ENCODE measurements at places on chromosomes 3 and 15.

DNA sequence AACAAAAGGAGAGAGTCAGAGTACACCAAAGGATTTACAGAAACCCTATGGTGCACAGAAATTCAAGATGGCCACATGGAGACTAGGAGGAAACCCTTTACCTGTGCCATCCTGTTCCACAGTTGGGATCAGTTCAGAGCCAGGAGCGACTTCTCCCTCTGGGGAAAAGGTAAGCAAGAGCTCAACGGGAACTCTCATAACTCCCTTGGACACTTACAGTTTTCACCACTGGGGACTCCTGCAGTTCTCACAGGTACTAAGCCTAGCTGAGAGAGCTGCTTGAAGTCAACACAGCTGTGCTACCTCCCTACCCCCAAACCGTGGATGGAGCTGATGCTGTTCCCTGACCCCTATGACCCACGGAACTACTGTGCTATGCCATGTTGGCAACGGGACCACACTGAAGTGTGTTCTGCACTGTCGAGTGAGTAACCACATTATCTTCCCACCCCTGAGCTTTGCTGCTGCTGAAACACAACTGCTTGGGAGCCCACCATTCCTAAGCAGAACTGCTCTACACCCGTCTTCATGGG is 606.8 kb downstream of the GBE1 start:
- no peak for DNase-seq

- DNase-seq, result no peak
These were observed 25.0 kb downstream of the RNU5B-1 start for GRCh38 chr15:65329288-65329983.

GRCh38 chr3:49030321-49030720 is 1.1 kb upstream of the IMPDH2 start:
- DNase-seq, result no peak

- peak; percentile 88 for DNase-seq
These were observed 2.3 kb upstream of the ANKRD63 start for GRCh38 chr15:40285151-40285550.

DNA sequence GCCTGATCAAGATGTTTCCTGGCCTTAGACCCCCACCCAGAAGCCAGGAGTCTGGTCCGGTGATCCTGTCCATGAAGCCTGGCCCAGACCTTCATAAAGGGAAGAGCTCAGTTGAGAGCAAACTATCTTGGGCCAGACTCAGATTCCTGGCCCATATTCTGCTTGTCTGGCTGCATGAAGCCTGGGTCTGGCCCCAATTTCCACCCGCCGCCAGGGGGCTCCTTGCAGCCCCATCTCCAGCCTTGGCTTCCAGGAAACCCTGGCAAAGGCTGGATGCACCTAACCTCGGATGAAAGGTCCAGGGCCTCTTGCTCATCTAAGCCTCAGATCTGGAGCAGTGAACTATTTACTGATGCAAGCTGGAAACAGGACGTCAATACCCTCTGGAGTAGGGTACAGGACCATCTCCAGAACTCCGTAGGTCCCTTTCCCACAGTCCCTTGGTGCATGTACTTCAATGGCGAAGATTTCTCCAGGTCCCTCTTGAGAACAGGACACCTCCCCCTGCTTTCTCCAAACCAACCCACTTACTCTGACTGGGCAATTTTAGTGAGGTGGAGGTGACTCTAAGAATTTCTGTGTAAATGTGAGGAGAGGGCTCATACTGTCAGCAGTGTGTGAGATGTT is 5.6 kb downstream of the FOXL2 start:
- DNase-seq, result no peak

- DNase-seq, result no peak
These were observed at the start of gene KLHL40 for GRCh38 chr3:42685363-42685881. KLHL40 (plus strand) TSS chr3:42685537; CDS start chr3:42685619, 82 bp downstream.

- no peak for DNase-seq
These were observed 25.9 kb upstream of the SRPRB start for GRCh38 chr3:133779626-133780203.

Measured in umbilical cord (tissue), 2 donors.